ENCODE measurements at places on chromosomes 16 and 17. TPM values are rescaled to one million over a fixed set of nuclear protein-coding genes. Genes with fewer than 3 reads are reported as not detected.

- DNase-seq: no peak
Measured at GRCh38 chr17:74758848-74759168, 10.4 kb downstream of the NHERF1 start.

DNA sequence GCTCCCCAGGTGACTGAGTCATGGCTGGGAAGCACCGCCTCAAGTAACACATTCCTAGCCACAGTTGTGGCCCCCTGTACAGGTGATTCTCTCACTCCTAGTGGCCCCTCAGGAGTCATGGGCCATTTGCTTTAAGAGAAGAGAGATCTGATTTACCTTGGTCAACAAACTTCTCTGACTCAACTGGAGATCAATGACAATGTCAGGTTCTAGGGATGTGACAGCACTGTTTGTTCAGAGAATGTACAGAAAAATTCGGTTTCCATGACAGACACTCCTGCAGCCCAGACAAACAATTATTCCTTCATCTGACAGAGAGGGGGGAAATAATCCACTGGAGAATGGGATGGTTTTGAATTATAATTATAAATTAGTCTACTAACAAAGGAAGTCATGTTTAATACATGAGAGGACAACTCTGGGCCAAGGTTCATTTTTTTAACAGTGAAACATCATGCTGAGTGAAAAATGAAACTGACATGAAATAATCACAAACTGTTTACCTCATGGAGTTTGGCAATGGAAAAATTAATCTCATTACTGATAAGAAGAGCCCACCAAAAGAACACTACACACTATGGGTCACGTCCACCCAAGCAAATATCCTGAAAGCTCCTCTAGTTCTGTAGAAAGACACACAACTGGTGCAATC, 9.7 kb downstream of the ERN1 start:
- DNase-seq: no peak

DNA sequence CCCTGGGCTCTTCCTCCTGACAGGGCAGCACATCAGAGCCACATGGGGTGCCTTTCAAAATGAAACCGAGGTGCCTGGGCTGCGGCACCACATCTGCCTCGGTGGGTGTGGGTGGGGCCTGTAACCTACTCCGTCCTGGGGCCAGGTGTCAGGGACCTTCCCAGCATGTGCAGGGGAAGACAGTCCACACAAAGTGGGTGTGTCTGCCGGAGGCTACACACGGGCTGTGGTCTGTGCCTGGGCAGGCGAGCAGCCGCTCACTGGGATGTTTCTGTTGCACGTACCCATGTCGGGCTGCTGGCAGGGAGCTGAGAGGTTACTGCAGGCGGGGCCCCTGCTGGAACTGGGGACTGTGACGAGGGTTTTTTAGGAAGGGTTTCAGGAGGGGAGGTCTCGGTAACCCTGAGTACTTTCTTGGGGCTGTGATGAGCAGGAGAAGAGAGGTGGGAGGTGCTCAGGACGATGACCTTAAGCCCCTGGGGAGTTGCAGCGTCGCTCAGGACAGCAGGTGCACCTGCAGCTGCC, 351.2 kb downstream of the SEC14L1 start:
- no peak for DNase-seq

- no peak for DNase-seq
Measured at GRCh38 chr17:49618028-49618611, 42.4 kb downstream of the NXPH3 start.

DNA sequence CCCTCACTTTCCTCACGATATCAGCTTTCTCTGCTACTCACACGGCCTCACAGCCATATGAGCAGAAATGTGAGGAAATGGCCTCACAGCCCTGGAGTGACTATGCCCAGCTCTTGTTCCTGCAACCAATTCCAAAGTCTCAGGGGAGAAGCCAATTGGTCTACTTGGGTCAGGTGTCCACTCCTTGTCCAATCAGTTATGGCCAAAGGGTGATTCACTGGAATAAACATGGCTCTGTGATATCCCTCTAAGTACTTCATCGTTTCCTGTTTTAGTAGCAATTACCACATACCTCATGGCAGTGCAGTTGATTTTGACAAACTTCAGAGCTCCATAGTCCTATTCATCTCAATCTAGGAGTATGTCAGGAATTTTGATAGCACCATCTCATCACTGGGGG, 195.4 kb downstream of the KATNIP start:
- no peak for DNase-seq

DNA sequence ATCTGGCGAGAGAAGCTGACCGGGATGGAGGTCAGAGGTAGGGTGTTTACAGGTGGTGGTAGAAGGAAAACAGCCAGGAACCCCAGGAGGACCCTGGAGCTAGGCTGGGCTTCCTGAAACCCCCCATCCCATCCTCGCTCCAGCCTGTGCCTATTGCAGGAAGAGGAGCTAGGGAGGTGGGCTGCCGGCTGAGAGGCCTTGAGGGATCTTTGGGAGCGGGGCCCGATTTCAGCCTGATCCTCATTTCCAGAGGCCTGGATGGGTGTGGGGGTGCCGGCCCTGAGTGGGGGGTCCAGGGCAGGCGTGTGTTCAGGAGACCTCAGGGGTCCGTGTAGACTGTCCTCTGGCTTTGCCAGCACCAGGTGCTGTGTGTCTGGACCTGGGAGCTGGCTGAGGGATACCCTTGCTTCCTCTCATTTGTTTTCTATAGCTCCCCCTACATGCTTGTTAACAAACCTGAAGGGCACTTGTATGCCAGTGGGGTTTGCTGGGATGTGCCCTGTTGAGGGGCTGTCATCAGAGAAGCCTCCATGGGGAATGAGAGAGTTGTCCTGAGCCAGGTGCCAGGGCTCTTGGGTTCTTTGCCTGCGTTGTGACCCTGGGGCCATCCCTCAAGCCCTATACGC, 18.9 kb upstream of the RAP1GAP2 start:
- no peak for DNase-seq

GRCh38 chr17:33874617-33875060, 380.4 kb upstream of the CCL2 start:
- DNase-seq: no peak

The PYCARD gene
- 21.1 TPM for total RNA-seq

DNA sequence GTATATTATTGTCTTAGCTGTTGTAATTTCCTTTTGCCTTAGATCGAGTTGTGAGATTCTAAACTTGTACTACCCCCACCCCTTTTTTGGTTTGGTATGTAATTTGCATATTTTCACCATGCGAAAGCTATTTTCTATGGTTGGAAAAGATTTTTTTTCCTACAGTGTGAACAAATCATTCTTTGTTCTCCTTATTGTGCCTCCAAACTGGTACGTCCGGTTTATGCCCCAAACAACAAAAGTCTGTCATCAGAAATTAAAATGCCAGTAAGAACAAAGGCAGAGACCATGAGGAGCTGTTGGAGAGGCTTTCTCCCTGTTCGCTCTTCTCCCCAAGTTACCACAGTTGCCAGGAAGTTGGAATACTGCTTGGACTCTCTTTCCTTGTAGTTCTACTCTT, 66.1 kb downstream of the BCAS3 start:
- DNase-seq: no peak

The GHDC gene
- total RNA-seq: 94.3 TPM

The CCL7 gene
- total RNA-seq: not detected

DNA sequence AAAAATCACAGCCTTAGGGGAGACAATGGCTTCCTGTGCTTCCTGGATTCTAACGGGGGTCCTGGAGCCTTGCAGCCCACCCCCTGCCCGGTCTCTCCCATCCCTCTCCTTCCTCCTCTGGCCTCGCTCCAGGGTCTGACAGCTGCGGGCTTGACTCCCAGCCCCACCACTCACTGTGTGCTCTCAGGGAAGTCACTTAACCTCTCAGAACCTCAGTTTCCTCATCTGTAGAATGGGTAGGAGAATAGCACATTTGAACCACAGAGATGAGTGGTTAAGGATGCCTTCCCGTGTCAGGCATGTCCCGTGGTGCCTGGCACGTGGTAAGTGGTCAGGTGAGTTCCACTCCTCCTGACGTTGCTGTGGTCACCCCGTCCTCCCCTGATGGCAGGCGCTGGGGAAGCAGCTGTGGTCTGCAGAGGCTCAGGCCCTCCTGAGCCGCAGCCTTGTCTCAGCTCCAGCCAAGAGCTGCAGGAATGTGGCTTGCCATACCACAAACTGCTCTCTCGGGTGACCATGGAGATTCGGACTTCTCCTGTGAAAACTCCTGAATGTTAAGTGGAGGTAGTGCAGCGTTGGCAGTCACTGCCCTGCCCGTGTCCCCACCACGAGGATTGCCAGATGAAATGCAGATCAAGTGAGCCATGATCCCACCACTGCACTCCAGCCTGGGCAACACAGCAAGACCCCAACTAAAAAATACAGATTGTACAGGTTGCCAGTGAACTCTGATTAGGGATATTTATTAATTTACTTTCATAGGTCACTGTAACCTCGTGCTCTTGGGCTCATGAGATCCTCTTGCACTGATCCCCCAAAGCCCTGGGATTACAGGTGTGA, 85.7 kb downstream of the NT5M start:
- no peak for DNase-seq

The PLK1 gene
- 35.2 TPM for total RNA-seq

DNA sequence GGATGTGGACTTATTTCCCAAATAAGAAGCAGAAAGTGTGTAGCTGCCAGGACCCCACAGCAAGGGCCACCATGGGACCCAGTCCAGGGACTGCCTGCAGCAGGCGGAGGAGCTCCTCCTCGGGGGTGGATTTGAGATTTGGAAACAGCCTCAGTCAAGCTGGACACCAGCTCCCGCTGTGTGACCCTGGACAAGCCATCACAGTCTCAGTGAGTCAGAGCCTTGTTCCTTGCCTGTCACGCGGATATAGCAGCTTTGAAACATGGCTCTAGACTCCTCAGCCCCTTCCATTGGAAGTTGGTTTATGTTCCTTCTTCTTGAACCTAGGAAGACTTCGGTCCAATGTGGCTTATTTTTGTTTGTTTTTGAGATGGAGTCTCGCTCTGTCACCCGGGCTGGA, 12.5 kb upstream of the DPEP1 start:
- no peak for DNase-seq

DNA sequence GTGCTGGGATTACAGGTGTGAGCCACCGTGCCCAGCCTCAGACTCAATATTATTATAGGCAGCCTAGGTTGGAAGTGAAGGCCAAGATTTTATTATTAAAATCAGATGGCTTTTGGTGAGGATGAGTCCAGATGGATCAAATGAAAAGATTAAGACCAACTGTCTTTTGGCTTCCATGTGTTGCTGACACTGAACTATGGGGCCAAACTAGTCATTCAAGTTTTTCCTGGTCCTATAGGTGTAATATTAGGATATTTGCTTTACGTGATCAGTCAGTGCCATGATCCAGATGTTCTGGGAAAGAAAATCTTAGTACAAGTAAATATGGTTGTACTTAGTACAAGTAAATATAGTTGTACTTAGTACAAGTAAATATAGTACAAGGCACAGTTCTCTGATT, 140.6 kb downstream of the MAP2K6 start:
- no peak for DNase-seq

GRCh38 chr17:69430488-69430887, 16.0 kb downstream of the MAP2K6 start:
- no peak for DNase-seq

- no peak for DNase-seq
Measured at GRCh38 chr16:80142281-80142680, 398.5 kb upstream of the DYNLRB2 start.

- DNase-seq: no peak
Measured at GRCh38 chr16:87017371-87018012, 299.7 kb downstream of the C16orf95 start.

The TP53TG3B gene
- total RNA-seq: not detected

The PDILT gene
- not detected for total RNA-seq

The PRAC1 gene
- not detected for total RNA-seq

DNA sequence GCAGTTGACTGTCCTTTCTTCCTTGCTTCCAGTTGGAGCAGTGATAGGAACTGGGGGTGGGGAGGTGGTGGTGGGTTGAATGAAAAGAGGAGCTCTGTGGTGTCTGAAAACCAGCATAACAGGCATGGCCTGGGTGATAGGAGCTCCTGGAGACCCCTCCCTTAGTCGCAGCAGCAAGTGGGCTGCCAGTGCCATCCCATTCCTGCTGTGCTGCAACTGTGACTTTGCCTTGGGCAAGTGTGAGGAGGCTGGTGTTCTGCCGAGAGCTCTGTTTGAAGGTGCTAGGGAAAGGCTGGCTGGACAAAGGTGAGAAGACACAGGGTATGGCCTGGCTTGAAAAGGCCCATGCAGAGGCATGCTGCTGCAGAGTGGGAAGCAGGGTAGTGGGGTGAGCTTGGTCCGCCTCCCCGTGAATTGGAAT, 2.7 kb upstream of the CDK5R1 start:
- no peak for DNase-seq

The SMTNL2 gene
- 15.6 TPM for total RNA-seq

The RAB26 gene
- total RNA-seq: not detected

GRCh38 chr17:56577843-56578204, 15.7 kb upstream of the NOG start:
- DNase-seq: no peak

DNA sequence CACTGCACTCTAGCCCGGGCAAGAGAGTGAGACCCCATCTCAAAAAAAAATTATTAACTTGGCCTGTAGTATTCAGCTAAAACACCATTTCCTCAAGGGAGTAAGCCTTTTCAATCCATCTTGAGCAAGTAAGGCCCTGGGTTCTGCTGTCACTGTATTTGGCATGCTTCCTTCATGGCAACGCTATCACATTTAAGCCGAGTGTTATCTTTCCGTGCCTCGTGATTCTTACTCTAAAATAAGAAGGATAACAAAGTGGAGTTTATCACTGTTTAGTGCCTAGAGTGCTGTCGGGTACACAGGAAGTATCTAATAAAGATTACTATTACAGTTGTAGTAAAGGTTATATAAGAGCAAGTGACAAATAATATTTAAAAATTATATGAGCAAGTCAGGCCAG, 8.8 kb downstream of the VPS53 start:
- no peak for DNase-seq

The LHX1 gene
- total RNA-seq: not detected

The EMP2 gene
- total RNA-seq: 49.2 TPM

DNA sequence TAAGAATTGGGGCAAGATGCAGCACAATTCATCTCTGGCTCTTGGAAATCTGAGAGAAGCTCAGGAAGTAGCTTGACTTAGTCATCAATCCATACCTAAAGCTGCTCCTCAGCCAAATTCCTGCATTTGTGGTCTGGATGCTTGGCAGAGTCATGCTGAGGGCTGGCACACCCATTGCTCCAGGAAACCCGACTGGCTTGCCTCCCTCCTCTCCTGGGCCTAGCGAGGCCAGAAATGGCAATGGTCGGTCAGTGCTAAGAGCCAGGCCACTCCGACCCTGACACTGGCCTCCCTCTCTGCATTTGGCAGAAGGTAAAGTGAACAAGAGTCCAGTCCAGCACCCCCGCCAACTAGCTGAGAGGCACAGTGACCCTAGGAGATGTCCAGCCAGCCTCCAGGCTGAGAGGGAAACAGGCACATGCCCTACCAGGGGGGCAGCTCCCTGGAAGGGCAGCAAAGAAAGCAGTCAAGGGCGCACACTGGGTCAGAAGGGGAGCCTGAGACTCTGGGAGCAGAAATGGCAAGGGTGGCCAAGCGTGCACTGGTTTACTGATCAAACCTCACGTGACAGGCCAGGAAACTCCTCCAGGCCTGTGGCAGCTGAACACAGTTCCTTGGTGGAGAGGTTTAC, 10.0 kb downstream of the POLDIP2 start:
- no peak for DNase-seq

All from ascending aorta (tissue), 2 donors.